ENCODE measurements at places on chromosomes 5 and 9. TPM values are rescaled to one million over a fixed set of nuclear protein-coding genes. Genes with fewer than 3 reads are reported as not detected.

GRCh38 chr5:113269023-113269997, 165.5 kb downstream of the TSSK1B start:
- no peak for DNase-seq

DNA sequence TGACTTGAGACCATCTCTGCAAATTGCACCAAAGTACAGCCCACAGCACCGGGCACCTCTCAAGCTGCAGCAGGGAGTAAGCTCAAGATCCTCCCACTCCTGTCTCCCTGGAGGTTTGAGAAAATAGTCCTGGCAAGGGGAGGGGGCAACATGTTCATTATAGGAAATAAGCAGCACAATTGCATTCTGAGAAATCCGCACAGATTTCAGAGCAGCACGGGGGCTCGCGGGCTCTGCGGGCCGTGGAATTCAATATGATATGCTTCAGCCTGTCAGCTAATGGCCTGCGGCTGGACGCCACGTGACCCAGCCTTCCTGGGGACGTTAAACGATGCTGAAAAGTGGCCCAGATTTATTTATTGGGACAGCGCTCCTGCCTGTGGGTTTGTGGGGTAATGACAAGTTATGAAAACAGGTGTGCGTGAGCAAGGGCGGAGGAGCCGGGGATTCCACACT, 156.4 kb downstream of the DAB2IP start:
- DNase-seq = no peak

GRCh38 chr9:99578666-99579065, 243.0 kb upstream of the NR4A3 start:
- DNase-seq = no peak

- no peak for DNase-seq
Measured at GRCh38 chr5:122532035-122532434, 220.0 kb downstream of the SNCAIP start.

GRCh38 chr5:143682246-143682905, 129.6 kb upstream of the HMHB1 start:
- no peak for DNase-seq

The FBP2 gene
- total RNA-seq = not detected

The NEUROG1 gene
- not detected for total RNA-seq
